ENCODE measurements at places on chromosomes 7 and 10.

- peak; percentile 15 for DNase-seq
Measured at GRCh38 chr10:100970076-100970913, 991 bp downstream of the SEMA4G start.

DNA sequence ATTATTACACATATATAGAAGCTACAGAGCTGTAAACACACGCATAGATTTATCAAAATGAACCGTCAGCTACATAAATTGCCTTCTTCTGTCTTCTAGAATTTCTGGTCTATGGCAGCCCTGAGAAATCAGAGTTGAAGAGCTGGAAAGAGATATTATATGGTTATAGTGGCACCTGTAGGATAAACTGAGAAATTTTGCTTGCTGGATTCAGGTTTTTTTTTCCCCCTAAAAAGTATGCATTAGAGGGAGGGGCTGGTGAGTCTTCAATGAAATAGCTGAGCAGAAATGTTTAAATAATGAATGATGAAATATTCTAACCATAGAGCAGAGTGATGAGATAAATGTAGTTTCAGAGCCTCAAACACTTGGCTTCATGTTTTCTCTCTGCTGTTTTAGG lies 78.0 kb upstream of the DYNC1I1 start:
- no peak for DNase-seq

- no peak for DNase-seq
Measured at GRCh38 chr10:129961157-129961701, 2.8 kb downstream of the EBF3 start.

- DNase-seq = no peak
Measured at GRCh38 chr10:33657154-33657908, 322.9 kb upstream of the NRP1 start.

DNA sequence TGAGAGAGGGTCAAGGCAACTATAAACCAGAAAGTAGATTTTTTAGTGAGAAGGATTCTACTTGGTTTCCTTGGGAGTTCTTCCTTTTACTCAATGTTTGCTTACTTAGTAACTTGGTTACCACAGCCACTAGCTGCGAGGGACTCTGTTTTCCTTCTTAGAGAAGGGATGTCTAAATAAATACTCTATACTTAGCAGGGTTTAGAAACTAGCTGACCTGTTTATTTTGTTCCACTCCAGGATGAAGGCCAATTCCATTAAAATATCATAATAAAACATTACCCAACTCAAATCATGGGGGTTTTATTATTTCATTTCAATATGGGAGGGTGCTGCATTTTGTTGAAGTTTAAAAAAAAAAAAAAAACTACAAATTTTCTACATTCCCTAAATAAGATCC lies 87.3 kb downstream of the PPP1R3A start:
- no peak for DNase-seq

- DNase-seq = no peak
Measured at GRCh38 chr7:94838717-94839116, 68.7 kb upstream of the PPP1R9A start.

DNA sequence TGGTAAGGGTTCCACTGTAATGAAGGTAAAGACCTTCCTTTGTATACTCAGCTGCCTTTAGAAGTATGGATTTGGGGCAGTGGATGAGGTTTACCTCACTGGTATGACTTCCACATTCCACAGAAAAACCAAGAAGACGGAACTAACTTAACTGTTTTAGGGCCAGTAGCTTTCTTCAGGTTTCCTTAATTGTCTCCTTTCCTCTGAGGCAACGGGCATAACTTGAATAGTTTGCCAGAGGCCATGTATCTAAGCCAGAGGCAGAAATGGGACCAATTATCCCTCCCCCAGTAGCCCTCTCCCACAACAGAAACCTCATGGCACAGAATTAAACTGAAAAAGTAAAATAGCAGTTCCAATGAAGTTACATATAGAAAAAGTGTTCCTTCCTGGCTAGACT lies 281.7 kb downstream of the PHTF2 start:
- no peak for DNase-seq

DNA sequence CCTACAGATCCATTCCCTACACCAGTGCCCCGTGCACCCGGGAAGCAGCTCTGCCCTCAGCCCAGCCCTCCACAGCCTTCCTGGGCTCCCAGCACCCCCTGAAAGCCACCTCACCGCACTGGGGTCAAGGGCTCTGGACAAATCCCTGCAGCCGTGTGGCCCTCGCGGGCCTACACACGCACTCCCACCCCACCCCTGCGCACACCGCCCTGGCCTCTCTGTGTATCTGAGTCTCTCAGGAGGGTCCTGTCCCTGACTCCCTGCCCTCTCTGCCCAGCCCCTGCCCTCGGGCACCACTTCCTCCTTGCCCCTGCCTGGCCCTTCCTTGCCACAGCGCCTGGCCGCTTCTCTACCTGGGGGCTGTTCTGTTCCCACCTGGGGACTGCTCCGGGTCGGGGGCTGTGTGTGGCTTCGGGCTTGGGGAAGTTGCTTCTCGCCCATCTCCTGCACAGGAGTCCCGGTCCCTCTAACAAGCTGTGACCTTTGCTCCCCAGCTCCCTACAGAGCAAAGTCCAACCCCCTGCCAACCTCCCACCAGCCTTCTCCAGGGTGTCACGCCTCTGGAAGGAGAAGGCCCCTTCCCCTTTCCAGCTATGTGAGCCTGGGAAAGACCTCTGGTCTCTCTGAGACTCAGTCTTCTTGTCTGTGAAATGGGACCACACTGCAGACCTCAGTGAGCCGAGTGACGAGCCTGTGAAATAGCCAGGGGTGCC lies 1.5 kb downstream of the TMEM184A start:
- no peak for DNase-seq

DNA sequence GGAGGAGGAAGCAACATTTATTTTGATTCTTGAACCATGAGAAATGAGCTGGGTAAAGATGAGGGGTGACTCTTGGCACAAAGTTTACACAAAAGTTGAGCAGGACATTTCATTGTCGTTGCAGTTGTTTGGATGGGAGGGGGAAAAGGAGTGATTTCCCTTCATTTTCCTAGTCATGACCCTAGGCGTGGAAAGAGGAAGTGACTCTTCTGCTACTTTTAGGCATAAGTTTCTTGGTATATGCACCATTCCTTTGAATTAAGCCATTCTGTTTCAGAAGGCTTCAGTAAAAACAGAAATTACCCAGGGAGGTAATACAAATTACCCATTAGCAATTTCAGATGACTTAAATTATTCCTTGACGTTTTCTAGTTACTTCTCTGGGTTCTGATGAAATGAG lies 113.9 kb upstream of the FAM171A1 start:
- no peak for DNase-seq

DNA sequence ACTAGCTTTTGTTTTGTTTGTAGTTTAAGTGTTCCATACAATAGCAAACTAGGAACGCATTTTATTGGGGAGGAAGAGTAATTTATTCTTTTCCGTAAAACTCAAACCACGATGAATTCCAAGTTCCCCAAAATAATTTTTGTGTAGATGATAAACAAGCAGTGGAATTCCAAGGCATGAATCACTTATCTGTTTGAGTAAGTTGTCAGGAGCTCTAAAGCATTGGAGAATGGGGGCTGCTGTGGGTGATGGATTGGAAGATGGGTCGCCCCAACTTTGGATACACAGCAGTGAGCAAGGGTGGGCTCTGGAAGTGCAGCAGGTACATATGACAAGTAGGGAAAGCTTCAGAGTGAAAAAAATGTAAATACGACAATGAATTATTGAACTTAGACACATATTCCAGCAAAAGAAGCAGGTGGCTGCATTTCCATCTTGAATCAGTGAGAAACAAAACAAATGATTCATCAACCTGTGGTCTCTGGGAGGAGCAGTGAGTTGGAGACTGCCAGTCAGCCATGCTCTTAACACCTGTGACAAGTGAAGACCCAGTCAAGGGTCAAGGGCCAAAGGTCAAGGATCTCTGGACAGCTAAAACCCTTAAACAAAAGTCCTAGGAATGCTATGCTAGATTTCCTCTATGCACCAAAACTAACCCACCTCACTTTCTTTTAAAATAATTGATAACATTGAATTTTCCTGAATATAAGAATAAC lies 34.2 kb upstream of the ADRB1 start:
- no peak for DNase-seq

Data from stimulated activated CD8-positive, alpha-beta memory T cell treated with anti-CD3 and anti-CD28 coated beads, Interleukin-4, amount 100 ng/mL, for 1 hour (primary cell).